ENCODE measurements at places on chromosomes 6 and 20.

- DNase-seq: no peak
Observed at GRCh38 chr6:72948153-72948552, 277.1 kb downstream of the KHDC1L start.

- no peak for DNase-seq
Observed at GRCh38 chr6:85867595-85867994, 224.9 kb upstream of the SYNCRIP start.

- no peak for DNase-seq
Observed at GRCh38 chr20:54154439-54154838, 19.3 kb downstream of the CYP24A1 start.

- DNase-seq: no peak
Observed at GRCh38 chr6:40755749-40756452, 168.7 kb upstream of the LRFN2 start.

DNA sequence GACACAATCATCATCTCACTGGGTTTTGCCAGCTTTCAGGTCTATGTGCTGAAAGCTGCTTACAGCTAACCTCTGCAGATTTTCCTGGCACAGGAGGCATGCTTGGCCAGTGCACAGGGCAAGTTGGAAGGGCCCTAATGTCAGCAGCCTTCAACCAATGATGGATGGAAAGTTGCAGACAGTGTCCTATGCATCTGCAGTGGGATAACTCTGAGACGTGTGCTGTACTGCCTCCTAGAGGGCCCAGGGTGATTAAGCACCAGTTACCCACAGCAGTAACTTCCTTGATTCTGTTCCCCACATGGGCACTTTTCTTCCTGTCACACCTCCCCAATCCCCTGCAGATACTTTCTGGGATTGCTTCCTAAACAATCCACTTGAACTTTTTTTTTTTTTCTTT lies 38.6 kb downstream of the OVOL2 start:
- no peak for DNase-seq
